ENCODE measurements at places on chromosomes 1 and 21. TPM values are rescaled to one million over a fixed set of nuclear protein-coding genes. Genes with fewer than 3 reads are reported as not detected.

Gene CFAP126
- 1.4 TPM for polyA plus RNA-seq

Gene OR6F1
- not detected for polyA plus RNA-seq

Gene SLC45A1
- polyA plus RNA-seq = 12.6 TPM

Gene CFAP107
- not detected for polyA plus RNA-seq
